ENCODE measurements at places on chromosomes 3 and 15. TPM values are rescaled to one million over a fixed set of nuclear protein-coding genes. Genes with fewer than 3 reads are reported as not detected.

Gene SKOR1
- 0.17 TPM for total RNA-seq

GRCh38 chr15:51938286-51938685 lies 33.3 kb downstream of the LEO1 start:
- no peak for DNase-seq
- H3K27me3 ChIP-seq, result no peaks in the 10 kb centered on the region
- H3K4me3 ChIP-seq, result no peak overlapping the region
- peaks cover 1% of the 10 kb centered on the region for H3K36me3 ChIP-seq
- no peak overlapping the region for H3K27ac ChIP-seq
- no peaks in the 10 kb centered on the region for H3K4me1 ChIP-seq

DNA sequence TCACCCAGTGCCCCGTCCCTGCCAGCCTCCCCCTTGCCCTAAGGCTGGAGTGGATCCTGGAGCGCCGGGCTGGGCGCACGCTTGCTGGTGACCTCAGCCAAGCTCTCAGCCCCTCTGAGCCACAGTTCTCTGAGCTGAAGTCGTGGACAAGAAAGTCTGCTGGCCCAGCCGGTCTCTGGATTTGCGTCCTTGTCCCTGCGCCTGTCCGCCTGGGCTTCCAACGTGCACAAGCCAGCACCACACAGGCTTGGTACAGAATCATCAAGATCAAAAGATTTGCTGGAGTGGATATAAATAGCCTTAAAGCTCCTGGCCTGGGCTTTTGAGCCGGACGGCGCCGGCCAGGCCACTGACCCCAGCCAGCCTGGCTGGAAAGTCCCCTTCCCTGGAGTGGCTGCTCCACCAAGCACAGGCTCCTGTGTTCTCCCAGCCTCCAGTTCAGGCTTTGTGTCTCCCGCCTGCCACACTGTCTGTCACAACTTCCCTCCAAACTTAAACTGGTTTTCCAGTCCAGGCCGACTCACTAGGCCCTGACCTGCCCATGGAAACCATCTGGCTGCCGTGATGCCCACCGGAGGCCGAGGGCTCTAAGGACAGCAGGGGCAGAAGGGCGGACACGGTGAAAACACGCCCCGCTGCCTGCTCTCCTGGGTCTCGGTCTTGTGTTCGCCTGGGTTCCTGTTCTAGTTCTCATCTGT lies 156.2 kb downstream of the NUP210 start:
- H3K36me3 ChIP-seq, result no peaks in the 10 kb centered on the region
- no peak overlapping the region for H3K27ac ChIP-seq
- H3K27me3 ChIP-seq, result no peaks in the 10 kb centered on the region
- no peaks in the 10 kb centered on the region for H3K4me1 ChIP-seq
- DNase-seq, result no peak
- H3K4me3 ChIP-seq, result no peak overlapping the region

GRCh38 chr15:90581771-90582352 lies 52.1 kb downstream of the CRTC3 start:
- H3K4me3 ChIP-seq, result no peak overlapping the region
- DNase-seq, result no peak
- H3K27me3 ChIP-seq, result no peaks in the 10 kb centered on the region
- no peak overlapping the region for H3K27ac ChIP-seq
- no peaks in the 10 kb centered on the region for H3K36me3 ChIP-seq

DNA sequence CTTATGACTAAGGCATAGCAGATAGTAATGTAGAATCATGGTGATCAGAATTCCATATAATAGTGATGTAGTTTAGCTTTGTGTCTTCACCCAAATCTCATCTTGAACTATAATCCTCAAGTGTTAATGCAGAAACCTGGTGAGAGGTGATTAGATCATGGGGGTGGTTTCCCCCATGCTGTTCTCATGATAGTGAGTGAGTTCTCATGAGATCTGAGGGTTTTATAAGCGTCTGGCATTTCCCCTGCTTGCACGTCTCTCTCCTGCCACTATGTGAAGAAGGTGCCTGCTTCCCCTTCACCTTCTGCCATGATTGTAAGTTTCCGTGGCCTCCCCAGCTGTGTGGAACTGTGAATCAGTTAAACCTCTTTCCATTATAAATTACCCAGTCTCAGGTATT lies 138.7 kb upstream of the CBLB start:
- no peak overlapping the region for H3K27ac ChIP-seq
- H3K27me3 ChIP-seq, result no peaks in the 10 kb centered on the region
- H3K36me3 ChIP-seq, result no peaks in the 10 kb centered on the region

Gene SHC4
- total RNA-seq, result 1.5 TPM

GRCh38 chr15:78207641-78208340 lies 26.6 kb downstream of the ACSBG1 start:
- H3K36me3 ChIP-seq, result no peaks in the 10 kb centered on the region
- H3K27me3 ChIP-seq, result peaks cover 9% of the 10 kb centered on the region
- DNase-seq, result no peak
- H3K4me1 ChIP-seq, result no peaks in the 10 kb centered on the region
- H3K27ac ChIP-seq, result no peak overlapping the region
- H3K4me3 ChIP-seq, result no peak overlapping the region

GRCh38 chr3:72475258-72476138 lies 372.7 kb downstream of the SHQ1 start:
- H3K4me1 ChIP-seq, result no peaks in the 10 kb centered on the region
- DNase-seq, result no peak
- no peaks in the 10 kb centered on the region for H3K36me3 ChIP-seq
- no peaks in the 10 kb centered on the region for H3K27me3 ChIP-seq

DNA sequence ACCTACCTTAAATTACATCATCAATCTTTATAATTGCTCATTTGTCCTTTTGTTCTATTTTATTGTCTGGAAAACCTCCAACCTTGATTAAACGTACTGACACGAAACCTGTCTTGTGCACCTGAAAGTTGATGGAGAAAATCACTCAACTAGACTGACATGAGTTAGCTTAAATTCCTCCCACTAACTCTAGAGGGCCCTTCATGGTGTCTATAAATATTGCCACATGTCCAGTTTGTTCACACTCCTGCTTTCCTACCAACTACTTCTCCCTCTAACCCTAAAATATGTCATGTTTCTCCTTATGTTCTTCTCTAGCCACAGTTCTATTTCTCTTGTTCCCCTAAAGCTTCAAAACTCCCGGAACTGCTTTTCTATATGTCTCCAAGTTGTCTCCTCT lies 59.8 kb upstream of the SGO1 start:
- DNase-seq, result no peak
- H3K4me3 ChIP-seq, result no peak overlapping the region
- H3K27me3 ChIP-seq, result no peaks in the 10 kb centered on the region
- H3K4me1 ChIP-seq, result no peaks in the 10 kb centered on the region
- H3K27ac ChIP-seq, result no peak overlapping the region

DNA sequence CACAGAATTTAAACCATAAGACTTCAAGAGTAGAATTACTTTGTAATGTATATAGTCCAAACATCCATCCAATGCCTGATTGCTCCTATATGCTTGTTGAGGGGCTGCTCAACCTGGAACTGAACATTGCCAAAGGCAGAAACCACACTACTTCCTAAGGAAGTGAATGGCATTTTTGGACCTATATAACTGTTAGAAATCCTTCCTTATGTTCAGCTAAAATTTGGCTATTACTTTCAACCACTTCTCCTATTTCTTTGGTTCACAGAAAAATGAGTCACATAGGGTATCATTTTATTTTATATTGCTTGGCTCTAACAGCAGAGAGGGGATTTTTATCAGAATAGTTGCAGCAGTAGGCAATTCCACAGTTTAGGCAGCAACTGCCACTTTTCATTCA lies 342.1 kb downstream of the SLC9A9 start:
- peaks cover 2% of the 10 kb centered on the region for H3K4me1 ChIP-seq
- no peak overlapping the region for H3K27ac ChIP-seq
- no peak overlapping the region for H3K4me3 ChIP-seq
- no peaks in the 10 kb centered on the region for H3K36me3 ChIP-seq

Data from fibroblast of lung (primary cell).